ENCODE measurements at places on chromosomes 6 and 20. TPM values are rescaled to one million over a fixed set of nuclear protein-coding genes. Genes with fewer than 3 reads are reported as not detected.

DNA sequence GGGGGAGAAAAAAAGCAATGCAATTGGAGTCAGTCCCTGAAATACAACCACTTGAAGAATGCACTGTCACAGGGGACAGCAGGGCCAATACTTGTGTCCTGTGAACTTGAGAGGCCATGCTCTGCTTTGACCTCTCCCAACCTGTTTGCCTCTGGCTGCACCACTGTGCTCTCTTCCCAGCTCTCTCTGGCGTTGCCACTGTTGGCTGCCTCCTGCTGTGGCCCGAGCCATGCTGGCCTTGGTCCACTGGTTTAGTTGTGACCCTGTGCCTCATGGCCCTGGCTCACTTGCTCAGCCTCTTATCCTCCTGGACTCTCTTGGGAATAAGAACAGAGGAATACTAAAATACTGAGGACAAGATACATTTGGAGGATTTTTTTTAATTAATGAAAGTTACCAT, 14.5 kb upstream of the FBXO30 start:
- no peak overlapping the region for H3K4me3 ChIP-seq
- H3K27me3 ChIP-seq, result no peaks in the 10 kb centered on the region
- no peaks in the 10 kb centered on the region for H3K4me1 ChIP-seq
- H3K27ac ChIP-seq, result no peak overlapping the region
- H3K36me3 ChIP-seq, result no peaks in the 10 kb centered on the region

GRCh38 chr6:71489736-71490135, 201.1 kb downstream of the OGFRL1 start:
- H3K4me1 ChIP-seq, result no peaks in the 10 kb centered on the region
- peak; percentile 71 for DNase-seq
- H3K4me3 ChIP-seq, result no peak overlapping the region
- no peaks in the 10 kb centered on the region for H3K36me3 ChIP-seq

The MPIG6B gene
- not detected for total RNA-seq

- H3K27ac ChIP-seq, result no peak overlapping the region
- H3K4me3 ChIP-seq, result no peak overlapping the region
- H3K27me3 ChIP-seq, result no peaks in the 10 kb centered on the region
Observed at GRCh38 chr6:15817100-15817499, 154.3 kb upstream of the DTNBP1 start.

- no peaks in the 10 kb centered on the region for H3K27me3 ChIP-seq
- peaks cover 3% of the 10 kb centered on the region for H3K4me1 ChIP-seq
- H3K4me3 ChIP-seq, result no peak overlapping the region
Observed at GRCh38 chr20:19876828-19877460, 118.9 kb downstream of the RIN2 start.

DNA sequence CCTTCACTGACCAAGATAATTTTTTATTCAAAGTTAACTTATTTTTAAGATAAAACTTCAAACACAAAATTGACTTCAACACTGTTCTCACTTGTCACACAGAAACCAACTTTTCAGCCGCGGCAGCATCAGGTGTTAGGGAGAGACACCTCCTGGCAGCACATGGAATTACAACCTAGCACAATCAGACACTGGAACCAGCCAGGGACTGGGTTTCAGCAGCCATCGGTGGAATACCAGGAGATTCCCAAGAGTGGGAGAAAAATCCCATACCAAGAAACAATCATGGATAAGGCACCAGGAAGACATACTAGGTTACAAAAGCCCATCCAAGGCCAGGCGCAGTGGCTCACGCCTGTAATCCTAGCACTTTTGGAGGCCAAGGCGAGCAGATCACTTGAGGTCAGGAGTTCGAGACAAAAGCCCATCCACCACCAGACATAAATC, 70.0 kb downstream of the SNX5 start:
- no peak overlapping the region for H3K27ac ChIP-seq
- peak; percentile 90 for DNase-seq
- no peaks in the 10 kb centered on the region for H3K27me3 ChIP-seq
- peaks cover 3% of the 10 kb centered on the region for H3K4me1 ChIP-seq

The TBXT gene
- 2.3 TPM for total RNA-seq

- peaks cover 12% of the 10 kb centered on the region for H3K4me1 ChIP-seq
- no peaks in the 10 kb centered on the region for H3K36me3 ChIP-seq
- no peak for DNase-seq
- no peaks in the 10 kb centered on the region for H3K27me3 ChIP-seq
Observed at GRCh38 chr6:123636282-123636681, 468 bp downstream of the TRDN start.

The EDN3 gene
- not detected for total RNA-seq

The HLA-DOA gene
- 10.6 TPM for total RNA-seq

The CYP39A1 gene
- total RNA-seq, result 3.9 TPM

DNA sequence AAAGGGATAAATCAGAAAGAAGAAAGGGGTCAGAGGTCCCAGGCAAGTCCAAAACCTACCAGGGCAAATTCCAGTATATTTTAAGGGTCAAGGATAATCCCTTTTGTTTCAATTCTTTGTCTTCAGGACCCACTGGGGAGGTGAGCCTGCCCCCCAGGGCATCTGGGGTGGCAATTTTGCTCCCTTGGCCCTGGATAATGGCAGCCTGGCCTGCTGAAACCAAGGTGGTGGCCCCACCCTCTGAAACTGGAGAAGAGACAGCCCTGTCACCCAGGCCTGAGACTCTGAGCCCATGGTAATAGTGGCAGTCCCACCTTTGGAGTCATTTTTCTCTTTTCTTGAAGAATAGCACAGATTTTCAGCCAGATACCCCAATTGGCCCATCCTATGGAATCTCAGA, 118.1 kb downstream of the C6orf58 start:
- no peak for DNase-seq
- no peak overlapping the region for H3K4me3 ChIP-seq
- no peaks in the 10 kb centered on the region for H3K36me3 ChIP-seq
- no peaks in the 10 kb centered on the region for H3K4me1 ChIP-seq
- no peak overlapping the region for H3K27ac ChIP-seq
- no peaks in the 10 kb centered on the region for H3K27me3 ChIP-seq

DNA sequence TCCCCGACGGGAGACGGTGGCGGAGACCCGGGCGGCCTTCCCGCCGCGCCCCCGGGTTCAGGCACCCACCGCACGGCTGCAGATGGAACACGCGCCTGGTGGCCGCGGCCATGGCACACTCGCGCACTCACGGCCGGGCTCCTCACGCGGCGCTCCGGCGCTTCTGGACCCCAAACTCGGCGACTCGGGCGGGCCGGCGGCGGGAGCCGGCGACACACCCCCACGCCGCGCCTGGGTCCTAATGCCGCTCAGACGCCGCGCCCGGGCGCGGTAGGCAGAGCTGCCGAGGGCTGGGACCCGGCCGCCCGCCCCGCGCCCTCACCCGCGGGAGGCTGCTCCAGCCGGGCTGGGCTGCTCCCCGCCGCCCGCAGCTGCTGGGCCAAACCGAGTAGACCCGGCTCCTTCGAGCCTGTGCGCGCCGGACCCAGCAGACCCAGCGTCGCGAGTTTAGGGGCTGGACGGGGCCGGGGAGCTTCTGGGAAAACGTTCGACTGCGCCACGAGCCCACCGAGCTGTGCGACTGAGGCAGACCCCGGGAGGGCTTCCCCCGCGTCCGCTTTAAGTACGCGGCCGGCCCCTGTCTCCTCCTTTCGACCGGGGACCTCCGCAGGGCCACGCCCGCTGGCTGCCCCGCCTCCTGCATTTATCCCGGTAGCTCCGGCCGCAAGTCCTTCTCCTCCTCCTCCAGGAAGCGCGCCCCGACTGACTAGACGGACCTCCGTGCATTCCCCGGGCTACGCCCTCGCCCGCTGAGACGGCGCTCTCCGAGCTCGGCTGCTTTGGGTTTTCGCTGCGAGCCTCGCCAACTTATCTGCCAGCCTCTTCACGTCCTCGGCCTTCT, at the start of gene SLC4A11:
TSS of gene SLC4A11 (minus strand) at position 165 of the 841 bp plus-strand sequence. CDS start at position 112, 53 bp downstream.
- no peak within 1 kb of the TSS for H3K27ac ChIP-seq
- H3K4me1 ChIP-seq, result no peaks in the 10 kb centered on the region
- peak within 1 kb of the TSS; percentile 68 for H3K4me3 ChIP-seq
- peak; percentile 90 for DNase-seq
- peaks cover 63% of the 10 kb centered on the region for H3K27me3 ChIP-seq

The PLN gene
- not detected for total RNA-seq

The TRIM10 gene
- total RNA-seq, result not detected

GRCh38 chr20:32365564-32365963, 7.4 kb downstream of the ASXL1 start:
- H3K4me1 ChIP-seq, result no peaks in the 10 kb centered on the region
- no peak overlapping the region for H3K4me3 ChIP-seq
- peaks cover 37% of the 10 kb centered on the region for H3K36me3 ChIP-seq
- DNase-seq, result no peak
- H3K27me3 ChIP-seq, result no peaks in the 10 kb centered on the region
- no peak overlapping the region for H3K27ac ChIP-seq

- no peak for DNase-seq
- no peak overlapping the region for H3K4me3 ChIP-seq
- no peak overlapping the region for H3K27ac ChIP-seq
- no peaks in the 10 kb centered on the region for H3K36me3 ChIP-seq
Observed at GRCh38 chr6:145483191-145483996, 251.9 kb downstream of the EPM2A start.

The CMTR1 gene
- 91.6 TPM for total RNA-seq

DNA sequence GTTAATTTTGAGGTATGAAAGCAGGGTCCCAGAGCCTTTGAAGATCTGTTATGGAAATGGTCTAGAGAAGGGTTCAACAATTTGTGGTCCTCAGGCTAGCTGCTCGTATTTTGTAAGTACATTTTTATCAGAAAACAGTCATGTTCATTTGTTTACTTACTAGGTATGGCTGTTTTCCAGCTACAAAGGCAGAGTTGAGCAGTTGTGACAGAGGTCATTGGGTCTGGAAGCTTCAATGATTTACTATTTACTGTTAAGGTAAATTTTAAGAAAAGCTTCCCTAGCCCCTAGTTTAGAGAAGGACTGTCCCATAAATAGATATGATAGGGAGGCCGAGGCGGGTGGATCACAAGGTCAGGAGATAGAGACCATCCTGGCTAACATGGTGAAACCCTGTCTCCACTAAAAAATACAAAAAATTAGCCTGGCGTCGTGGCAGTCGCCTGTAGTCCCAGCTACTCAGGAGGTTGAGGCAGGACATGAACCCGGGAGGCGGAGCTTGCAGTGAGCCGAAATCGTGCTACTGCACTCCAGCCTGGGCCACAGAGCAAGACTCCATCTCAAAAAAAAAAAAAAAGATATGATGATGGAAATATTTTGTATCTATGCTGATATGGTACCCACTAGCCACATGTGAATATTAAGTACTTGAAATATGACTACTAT, 538.4 kb upstream of the CITED2 start:
- H3K4me1 ChIP-seq, result no peaks in the 10 kb centered on the region
- no peak for DNase-seq
- no peak overlapping the region for H3K27ac ChIP-seq
- no peak overlapping the region for H3K4me3 ChIP-seq
- H3K27me3 ChIP-seq, result no peaks in the 10 kb centered on the region

The SLC17A2 gene
- not detected for total RNA-seq

- H3K36me3 ChIP-seq, result no peaks in the 10 kb centered on the region
- no peaks in the 10 kb centered on the region for H3K4me1 ChIP-seq
- DNase-seq, result no peak
Observed at GRCh38 chr6:40509086-40509485, 78.1 kb downstream of the LRFN2 start.

The CENPW gene
- total RNA-seq, result 42.2 TPM

DNA sequence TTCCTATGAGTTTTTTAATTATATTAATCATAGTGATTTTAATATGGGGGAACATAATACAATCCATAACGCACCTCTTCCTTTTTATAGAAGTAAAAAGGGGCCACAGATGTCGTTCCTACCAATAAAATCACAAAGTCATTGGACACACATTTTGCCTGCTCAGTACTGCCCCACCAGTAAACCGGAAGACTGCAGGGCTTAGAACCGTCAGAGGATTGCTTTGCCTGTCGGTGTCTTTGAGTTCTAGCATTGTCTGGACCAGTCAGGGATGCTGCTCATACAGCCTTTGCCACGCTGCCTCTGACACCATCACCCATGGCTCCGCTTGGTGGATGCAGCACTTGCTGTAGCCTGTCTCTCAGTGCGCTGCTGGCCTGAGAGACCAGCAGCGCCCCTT, 853.6 kb downstream of the C6orf118 start:
- peak; percentile 56 for DNase-seq
- no peaks in the 10 kb centered on the region for H3K27me3 ChIP-seq
- H3K36me3 ChIP-seq, result no peaks in the 10 kb centered on the region
- no peaks in the 10 kb centered on the region for H3K4me1 ChIP-seq
- no peak overlapping the region for H3K27ac ChIP-seq

- H3K4me1 ChIP-seq, result no peaks in the 10 kb centered on the region
- no peak overlapping the region for H3K4me3 ChIP-seq
- H3K27ac ChIP-seq, result no peak overlapping the region
- DNase-seq, result peak; percentile 87
- no peaks in the 10 kb centered on the region for H3K36me3 ChIP-seq
Observed at GRCh38 chr20:39885975-39886649, 802.9 kb downstream of the MAFB start.

DNA sequence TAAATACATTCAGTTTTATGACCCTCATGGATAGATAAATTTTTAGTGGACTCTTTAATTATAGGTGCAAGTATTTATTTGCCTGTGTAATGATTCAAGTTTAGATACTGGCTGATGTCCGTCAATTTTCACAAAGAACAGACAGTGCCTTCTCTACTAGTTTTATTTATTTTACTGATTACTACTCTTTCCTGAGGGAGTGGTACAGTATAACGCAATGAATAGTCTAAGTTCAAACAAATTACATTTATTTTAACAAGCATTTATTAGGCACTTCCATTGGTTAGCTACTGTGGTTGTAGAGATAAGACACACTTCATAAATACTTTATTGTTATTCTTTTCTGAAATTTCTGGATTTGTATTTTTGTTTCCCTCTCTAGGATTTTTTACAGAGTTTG, 74.3 kb downstream of the ADGRG6 start:
- H3K4me1 ChIP-seq, result peaks cover 11% of the 10 kb centered on the region
- no peak for DNase-seq
- no peaks in the 10 kb centered on the region for H3K36me3 ChIP-seq
- no peak overlapping the region for H3K4me3 ChIP-seq

GRCh38 chr6:148239215-148239614, 103.4 kb upstream of the SASH1 start:
- H3K4me1 ChIP-seq, result peaks cover 2% of the 10 kb centered on the region
- no peak overlapping the region for H3K27ac ChIP-seq
- H3K4me3 ChIP-seq, result no peak overlapping the region
- no peaks in the 10 kb centered on the region for H3K27me3 ChIP-seq

DNA sequence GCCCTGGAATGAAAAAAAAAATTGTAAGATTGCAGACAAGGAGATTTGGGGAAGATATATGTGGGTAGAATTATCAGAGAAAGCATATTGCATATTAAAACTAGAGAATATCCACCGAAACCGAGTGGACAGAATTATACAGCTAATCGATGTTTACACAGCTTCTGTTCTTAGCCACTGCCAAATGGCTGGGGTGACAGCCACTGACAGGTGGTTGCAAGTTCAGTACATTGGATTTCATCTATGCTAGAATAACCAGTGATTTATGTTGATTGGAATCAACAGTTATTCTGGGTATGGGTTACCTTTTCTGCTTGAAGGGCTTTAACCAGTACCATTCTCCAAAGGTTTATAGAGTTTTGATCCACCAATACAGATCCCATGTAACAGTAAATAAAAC, 48.4 kb upstream of the THEMIS start:
- no peaks in the 10 kb centered on the region for H3K27me3 ChIP-seq
- H3K4me1 ChIP-seq, result no peaks in the 10 kb centered on the region
- DNase-seq, result no peak
- no peaks in the 10 kb centered on the region for H3K36me3 ChIP-seq
- H3K4me3 ChIP-seq, result no peak overlapping the region

GRCh38 chr6:8181160-8181881, 79.0 kb upstream of the EEF1E1 start:
- H3K4me1 ChIP-seq, result peaks cover 9% of the 10 kb centered on the region
- H3K27ac ChIP-seq, result peak overlapping the region; percentile 88
- H3K4me3 ChIP-seq, result no peak overlapping the region

Data from endodermal cell (in vitro differentiated cells).